MCF 10A (cell line): ENCODE measurements at places on chromosomes 4 and X. TPM values are rescaled to one million over a fixed set of nuclear protein-coding genes. Genes with fewer than 3 reads are reported as not detected.

- DNase-seq, result no peak
Observed at GRCh38 chrX:112662559-112663427, 16.9 kb downstream of the LHFPL1 start.

- DNase-seq, result no peak
Observed at GRCh38 chrX:30008031-30008430, 207.3 kb upstream of the MAGEB2 start.

- peak; percentile 63 for DNase-seq
Observed at GRCh38 chrX:48461830-48462229, 8.2 kb downstream of the SLC38A5 start.

The L1CAM gene
- 20.7 and 41.0 TPM in 2 replicates for total RNA-seq

GRCh38 chrX:143945171-143945570 is 61.3 kb downstream of the UBE2NL start:
- no peak for DNase-seq

The CAMK2D gene
- total RNA-seq, result 32.1 and 55.1 TPM in 2 replicates

DNA sequence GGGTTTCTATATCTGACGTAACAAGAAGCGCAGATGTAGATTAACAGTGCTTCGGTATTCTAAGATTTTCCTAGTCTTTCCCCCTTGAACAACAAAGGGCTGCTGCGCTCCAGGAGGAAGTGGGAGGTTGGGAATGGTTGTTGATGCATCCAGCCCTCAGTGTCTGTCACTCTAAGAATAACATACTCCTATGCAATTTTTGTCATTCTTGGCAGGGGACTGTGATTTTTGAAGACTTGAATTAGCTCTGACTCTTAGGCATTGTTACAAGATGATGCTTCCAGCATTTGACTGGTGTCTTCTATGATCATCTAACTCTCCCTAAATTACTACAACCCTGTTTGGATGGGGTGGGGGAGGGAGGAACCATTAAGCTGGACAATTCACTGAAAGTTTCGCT is 394.2 kb downstream of the ARHGAP24 start:
- DNase-seq, result no peak

- DNase-seq, result no peak
Observed at GRCh38 chr4:35697210-35697736, 547.0 kb downstream of the ARAP2 start.

The PABPC1L2B gene
- not detected in 2 replicates for total RNA-seq

DNA sequence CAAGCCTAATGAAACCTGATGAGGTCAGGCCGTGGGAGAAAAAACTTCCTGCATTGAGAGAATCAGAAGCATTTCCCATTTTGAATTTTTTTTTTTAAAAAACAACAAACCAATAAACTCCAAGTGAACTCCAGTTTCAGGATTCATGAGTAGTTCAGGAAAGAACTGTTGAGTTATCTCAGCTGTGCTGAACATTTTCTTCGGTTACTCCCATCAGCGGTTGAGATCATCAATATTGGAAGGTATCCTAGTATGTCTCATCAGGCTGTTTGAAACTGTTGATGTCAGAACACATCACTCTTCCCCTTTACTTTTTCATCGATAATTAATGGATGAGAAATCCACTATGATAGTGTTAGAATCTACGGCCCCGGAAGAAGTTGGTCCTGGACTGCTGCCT is 82.4 kb upstream of the ADGRG2 start:
- no peak for DNase-seq

The DGKK gene
- total RNA-seq, result not detected in 2 replicates

GRCh38 chrX:70012756-70013155 is 37.0 kb downstream of the AWAT2 start:
- DNase-seq, result no peak

The BCORL1 gene
- 2.9 and 5.1 TPM in 2 replicates for total RNA-seq

The NDP gene
- not detected in 2 replicates for total RNA-seq

- DNase-seq, result peak; percentile 62
Observed at GRCh38 chrX:103464072-103464773, 55.1 kb downstream of the RAB40A start.

GRCh38 chr4:70754470-70754869 is 32.7 kb downstream of the RUFY3 start:
- DNase-seq, result no peak

DNA sequence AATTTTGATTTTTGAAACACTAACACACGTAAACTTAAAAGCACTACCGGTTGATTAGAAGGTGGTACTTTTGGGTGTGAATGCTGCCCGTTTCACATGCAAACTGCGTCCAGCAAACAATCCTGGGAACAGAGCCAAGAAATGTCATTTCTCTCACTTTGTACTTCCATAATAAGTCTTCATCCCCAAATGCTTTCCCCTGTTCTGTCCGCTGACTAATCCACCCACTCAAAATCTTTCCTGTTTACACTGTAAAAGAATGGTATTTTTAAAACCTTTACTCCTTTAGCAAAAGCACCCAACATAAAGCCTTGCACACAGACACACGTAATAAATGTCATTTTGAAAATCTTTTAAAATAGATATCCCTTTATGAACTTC is 39.1 kb upstream of the PDLIM5 start:
- peak; percentile 94 for DNase-seq

GRCh38 chrX:52852110-52852860 is 15.6 kb downstream of the XAGE3 start:
- no peak for DNase-seq

The CXCL1 gene
- total RNA-seq, result 35.0 and 49.3 TPM in 2 replicates

GRCh38 chr4:177236886-177237285 is 72.8 kb upstream of the NEIL3 start:
- DNase-seq, result no peak

- DNase-seq, result no peak
Observed at GRCh38 chr4:47486231-47486673, 1.2 kb downstream of the ATP10D start.

The NWD2 gene
- not detected in 2 replicates for total RNA-seq

DNA sequence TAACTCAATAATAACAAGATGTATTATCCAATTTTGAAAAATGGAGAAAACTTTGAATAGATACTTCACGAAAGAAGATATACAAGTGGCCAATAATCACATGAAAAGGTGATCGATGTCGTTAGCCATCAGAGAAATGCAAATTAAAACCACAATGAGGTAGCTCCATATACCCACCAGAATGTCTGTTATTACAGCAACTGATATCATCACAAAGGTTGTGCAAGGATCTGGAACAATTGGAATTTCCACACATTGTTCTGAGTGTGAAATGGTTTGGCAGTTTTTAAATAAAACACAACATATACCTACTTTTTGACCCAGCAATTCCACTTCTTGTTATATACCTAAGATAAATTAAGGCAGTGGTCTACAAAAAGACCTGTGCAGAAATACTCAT is 71.7 kb downstream of the IRS4 start:
- DNase-seq, result no peak

The PDS5A gene
- 86.8 and 95.2 TPM in 2 replicates for total RNA-seq

DNA sequence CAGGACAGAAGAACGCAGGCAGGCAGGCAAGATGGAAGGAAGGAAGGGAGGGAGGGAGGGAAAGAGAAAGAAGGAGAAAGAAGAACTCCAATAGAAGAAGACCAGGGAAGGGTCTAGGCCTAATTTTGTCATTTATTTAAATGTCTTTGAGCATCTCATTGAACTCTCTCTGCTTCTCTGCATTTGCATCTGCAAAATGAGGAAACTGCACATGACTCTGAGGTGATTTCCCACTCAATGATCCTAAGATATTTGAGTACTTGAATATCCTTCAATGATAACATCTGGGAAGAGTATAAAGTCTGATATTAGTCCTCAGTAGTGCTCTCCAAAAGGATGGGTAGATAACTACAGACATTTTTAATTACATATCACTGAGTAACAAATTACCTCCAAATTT is 33.1 kb upstream of the RBPJ start:
- no peak for DNase-seq

DNA sequence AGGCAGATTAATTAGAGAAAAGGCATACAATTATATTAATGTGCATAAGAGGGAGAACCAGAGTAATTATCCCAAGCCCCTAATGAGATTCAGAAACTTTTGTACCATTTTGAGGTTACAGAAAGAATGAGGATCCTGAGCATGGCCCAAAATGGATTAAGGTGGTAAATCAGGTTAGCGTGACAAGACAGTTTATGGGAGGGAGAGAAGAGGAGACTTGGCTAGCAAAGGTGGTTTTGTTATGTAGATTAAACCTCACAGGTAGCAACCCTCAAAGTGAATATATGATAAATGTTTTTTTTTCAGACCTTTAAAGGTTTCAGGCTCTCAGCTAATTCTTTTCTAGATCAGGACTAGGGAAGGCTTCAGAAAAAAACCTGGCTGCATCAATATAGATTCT is 781.8 kb downstream of the FAM133A start:
- DNase-seq, result no peak

DNA sequence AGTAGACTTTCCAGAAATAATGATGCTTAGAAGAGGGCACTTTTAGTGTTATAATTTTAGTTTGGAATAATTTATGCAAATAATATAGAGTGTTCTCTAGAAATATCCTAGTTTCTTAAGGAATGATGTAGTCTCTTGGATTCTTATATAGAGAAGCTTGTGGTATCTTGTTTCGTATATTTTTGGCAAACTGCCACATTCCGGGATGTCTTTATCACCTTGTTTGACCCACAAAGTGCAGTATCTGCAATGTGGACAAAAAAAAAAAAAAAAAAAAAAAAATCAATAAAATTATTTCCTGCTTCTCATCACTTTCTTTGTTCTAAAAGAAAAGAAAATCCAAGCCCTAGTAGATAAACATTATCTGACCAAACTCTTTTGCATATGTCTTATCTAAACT is 1577.7 kb upstream of the TENM3 start:
- peak; percentile 23 for DNase-seq

- DNase-seq, result no peak
Observed at GRCh38 chr4:150974750-150975149, 40.3 kb downstream of the LRBA start.

DNA sequence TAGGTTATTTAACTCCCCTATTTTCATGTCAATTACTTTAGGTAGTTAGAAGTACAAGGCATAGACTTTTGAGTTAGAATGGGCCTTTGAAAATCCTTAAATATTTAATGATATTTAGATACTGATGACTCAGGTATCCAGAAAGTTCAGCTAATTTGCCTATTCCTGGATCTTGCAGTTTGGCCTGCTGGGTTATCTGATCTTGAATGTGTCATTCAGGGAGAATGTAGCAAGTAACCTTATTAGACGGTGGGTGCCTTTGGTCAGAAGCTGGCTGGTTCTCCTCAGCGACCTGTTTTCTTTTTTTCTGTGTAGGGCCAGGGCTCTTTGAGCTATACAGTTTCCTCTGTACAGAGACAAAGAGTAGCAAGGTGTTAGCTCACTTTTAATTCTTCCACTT is 42.0 kb downstream of the MTM1 start:
- DNase-seq, result no peak

GRCh38 chr4:69689599-69689998 is 36.6 kb upstream of the UGT2A1 start:
- peak; percentile 65 for DNase-seq

- DNase-seq, result peak; percentile 13
Observed at GRCh38 chr4:10971800-10972401, 287.3 kb upstream of the CLNK start.

DNA sequence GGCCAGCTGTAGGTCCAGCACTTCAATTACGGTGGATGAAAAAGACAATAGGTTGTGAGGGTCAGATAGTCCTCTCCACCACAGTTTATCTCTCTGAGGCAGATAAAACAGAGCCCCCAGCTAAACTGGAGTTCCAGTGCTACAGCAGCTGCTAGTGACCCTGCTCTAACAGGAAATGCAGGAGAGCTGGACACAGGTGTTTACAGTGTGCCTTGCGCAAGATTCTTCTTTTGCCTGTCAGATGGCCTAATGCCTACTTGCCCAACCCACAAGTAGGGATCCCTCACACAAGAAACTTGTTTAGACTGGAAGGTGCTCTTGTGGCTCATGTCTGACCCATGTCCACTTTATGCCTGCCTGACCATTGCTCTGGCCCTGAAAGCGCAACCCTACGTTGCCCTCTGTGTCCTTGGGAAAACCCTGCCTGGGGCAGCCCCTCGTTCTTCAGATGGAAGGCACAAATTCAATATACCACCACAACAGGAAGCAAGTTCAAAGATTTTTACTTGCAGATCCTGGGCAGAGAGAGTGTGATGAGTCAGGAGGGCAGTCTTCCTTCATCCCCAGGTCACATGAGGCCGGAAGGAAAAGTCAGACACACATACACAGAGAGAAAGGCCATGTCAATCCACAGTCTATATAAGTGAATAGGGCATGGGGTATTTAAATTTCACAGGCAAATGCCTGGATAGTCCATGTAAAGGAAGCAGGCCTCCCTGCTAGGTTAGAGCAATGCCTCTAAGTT is 105.1 kb upstream of the ADGRL3 start:
- DNase-seq, result peak; percentile 58

DNA sequence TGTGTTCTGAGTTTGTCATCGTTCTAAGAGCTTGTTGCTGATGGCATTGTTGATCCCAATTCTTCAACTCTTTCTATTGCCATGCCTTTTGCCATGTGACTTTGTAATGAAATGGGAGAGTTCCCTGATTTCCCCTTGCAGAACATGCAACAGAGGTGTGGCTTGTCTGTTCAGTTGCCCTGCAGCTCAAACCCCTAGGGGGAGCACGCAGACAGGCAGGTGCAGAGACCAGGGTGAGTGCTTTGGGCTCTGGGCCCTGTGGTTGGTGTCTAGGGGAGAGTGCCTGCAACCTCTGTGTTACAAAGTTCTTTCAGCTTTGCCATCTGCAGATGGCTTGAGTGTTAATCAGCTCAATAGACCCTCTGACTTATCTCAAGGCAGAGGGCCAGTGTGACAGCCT is 332.7 kb downstream of the MID1IP1 start:
- DNase-seq, result peak; percentile 6

The LRAT gene
- 3.5 and 5.8 TPM in 2 replicates for total RNA-seq

GRCh38 chrX:139141370-139141769 is 389.2 kb upstream of the F9 start:
- DNase-seq, result no peak

- no peak for DNase-seq
Observed at GRCh38 chr4:132395561-132395960, 753.5 kb upstream of the PCDH10 start.

DNA sequence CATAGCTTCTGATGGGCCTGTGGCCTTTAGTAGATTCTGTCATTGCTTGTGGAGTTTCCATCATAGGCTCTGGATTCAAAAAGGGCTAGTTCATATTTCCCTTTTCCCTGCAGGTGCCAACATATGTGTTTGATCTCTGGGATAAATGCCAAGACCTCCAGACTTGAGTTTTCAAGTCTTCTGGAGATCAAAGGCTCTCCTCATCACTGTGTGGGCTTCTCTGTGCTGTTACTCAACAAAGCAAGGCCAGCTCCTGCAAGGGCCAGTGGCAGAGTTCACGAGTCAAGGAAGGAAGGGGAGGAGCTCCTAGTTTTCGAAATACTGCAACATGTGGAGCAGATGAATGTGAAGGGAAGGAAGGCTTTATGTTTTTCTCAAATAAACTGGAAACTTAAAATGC is 62.7 kb upstream of the SCML1 start:
- DNase-seq, result peak; percentile 35

- DNase-seq, result no peak
Observed at GRCh38 chr4:66636349-66636748, 909.0 kb downstream of the CENPC start.

GRCh38 chr4:122150931-122151330 is 1.2 kb upstream of the BLTP1 start:
- DNase-seq, result no peak

- DNase-seq, result no peak
Observed at GRCh38 chr4:88200186-88200585, 41.7 kb upstream of the ABCG2 start.
